NCI-H1105 (cell line): ENCODE measurements at places on chromosomes 2 and 18.

DNA sequence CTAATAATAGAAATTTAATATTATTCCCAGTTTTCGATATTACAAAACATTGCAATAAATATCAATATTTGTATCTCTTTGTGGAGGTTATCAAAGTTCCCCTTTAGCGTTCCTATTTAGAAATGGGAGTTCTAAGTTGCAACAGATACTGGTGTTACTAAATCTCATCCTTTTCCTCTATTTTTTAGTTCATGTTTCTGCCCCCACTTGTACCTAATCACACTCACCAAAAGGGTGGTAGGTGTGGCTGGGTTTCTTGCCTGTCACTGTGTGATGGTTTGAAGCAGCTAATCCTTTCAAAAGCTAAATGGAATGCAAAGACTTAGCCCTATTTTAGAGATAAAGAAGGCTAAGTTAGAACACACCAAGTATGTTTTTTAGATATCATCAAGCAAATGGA, 997.9 kb downstream of the TSN start:
- no peak for DNase-seq

DNA sequence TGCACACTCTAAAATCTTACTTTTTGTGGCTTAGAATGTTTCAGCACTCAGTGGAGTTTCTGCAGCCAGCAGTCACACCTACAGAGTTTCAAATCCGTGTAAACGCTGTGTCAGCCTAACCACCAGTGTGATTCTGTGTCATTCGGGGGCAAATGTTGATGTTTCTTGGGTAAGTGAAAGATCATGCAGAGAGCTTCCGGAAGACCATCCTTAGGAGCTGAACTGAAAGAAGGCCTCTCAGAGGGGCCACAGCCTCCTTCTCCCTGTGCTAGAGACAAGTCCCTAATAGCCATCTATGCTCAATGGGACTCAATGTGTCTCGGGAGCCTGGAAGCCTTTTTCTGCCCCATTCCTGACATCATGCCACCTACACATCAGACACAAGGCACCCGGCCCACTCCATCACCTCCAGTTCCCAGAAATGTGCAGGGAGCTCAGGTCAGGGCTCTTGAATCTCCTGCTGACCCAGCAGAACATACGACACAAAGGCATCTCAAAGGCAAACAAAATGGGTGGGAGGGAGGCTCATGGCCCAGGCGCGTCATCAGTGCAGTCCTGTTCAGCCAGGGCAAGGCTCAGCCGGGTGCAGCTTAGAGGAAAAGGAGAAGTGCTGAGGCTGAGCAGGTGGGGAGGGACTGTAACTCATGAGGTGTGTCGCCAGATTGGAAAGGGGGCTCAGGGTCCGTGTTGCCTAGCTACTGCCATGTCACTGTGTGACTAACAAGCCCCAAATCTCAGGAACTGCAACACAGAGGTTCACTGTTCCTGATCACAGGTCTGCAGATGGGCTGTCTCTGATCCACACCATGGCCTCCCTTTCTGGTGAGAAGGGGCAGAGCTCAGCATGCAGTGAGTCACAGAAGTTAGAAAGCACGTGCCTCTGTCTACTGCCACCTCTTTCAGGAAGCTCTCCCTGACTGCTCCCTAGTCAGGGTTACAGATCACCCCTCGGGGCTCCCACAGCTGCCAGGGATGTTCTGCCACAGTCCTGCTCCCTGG, 82.0 kb downstream of the SMAD7 start:
- no peak for DNase-seq

DNA sequence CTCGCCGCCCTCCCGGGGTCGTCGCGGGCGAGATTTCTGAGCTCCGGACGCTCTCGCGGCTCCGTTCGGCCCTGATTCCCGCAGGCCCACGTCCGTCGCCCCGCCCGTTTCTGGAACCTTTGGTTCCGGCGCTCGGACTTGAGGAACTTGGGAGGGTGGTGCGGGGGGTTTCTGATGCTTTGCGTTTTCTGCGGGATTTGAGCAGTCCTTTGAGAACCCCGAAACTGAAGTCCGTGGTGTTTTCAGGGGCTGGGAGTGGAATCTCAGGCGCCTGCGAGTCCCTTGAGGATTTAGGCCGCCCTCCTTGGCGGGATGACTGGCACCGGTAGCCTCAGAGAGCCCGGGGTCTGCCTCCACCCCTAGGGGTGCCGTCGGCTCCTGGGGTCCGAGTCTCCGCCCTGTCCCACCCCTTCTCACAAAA, 336 bp downstream of the THNSL2 start:
- no peak for DNase-seq

DNA sequence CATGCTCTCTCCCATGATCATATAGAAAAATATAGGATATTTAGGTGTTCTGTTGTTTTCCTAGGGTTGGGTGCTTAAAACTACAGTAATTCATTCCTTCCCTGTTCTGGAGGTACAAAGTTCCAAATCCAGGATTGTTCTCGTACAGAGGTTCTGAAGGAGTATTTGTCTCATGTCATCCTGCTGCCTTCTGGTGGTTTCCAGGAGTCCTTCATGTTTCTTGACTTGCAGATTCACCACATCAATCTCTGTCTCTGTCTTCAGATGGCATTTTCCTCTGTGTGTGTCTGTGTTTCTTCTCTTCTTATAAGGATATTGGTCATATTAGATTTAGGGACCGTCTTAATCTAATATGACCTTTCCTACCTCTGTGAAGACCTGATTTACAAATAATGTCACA, 397.9 kb downstream of the NYAP2 start:
- DNase-seq = no peak

GRCh38 chr2:60334610-60335009, 218.8 kb downstream of the BCL11A start:
- DNase-seq = no peak

- no peak for DNase-seq
Measured at GRCh38 chr2:118167026-118167425, 78.8 kb downstream of the INSIG2 start.

DNA sequence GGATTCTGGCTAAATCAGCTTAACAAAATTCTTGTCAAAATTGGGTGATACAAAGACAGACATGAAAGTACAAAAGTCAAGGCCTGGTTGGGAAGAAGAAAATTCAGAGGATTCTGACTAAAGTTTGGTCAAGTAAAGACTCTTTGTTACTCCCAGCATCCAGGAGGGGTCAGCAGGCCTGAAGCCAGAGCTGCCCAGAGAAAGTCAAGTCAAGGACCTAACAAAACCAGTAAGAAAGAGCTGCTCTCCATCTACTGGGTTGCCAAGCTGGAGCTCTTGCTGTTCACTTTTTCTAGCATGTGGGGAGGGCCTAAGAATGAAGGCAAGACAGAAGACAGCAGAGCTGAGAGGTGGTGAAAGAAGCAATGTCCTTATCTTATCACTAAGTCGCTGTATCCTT, 143.3 kb downstream of the C1D start:
- no peak for DNase-seq

DNA sequence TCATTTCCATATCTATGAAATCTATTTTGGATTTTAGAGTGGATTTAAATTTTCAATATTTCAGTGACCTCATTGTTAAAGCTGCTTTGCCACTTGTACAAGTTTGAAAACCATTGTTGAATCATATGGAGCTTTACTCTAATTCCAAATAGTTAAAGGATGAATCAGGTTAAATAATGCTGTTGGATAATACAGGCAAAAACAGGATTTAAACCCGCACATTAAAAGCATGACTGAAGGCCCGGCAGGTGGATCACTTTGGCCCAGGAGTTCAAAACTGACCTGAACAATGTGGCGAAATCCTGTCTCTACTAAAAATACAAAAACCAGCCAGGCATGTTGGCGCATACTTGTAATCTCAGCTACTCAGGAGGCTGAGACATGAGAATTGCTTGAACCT, 68.3 kb downstream of the RIF1 start:
- no peak for DNase-seq

DNA sequence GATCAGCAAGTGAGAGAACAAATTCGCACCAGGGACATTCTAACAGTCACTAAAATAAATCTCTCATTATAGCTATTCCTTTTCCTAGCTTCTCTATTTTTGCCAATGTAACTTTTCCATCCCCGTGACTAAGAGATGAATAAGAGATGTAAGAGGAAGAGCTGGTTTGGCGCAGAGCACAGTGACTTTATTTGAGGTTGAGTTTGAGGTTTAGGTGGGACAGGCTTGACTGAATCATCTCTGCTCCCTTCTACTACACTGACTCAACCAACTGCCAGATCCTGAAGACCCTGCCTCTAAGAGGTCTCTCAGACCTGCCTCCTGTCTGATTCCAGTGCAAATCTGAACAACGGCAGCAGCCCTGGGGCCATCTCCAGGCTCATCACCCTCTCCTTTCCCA, 28.0 kb downstream of the RFX8 start:
- no peak for DNase-seq

DNA sequence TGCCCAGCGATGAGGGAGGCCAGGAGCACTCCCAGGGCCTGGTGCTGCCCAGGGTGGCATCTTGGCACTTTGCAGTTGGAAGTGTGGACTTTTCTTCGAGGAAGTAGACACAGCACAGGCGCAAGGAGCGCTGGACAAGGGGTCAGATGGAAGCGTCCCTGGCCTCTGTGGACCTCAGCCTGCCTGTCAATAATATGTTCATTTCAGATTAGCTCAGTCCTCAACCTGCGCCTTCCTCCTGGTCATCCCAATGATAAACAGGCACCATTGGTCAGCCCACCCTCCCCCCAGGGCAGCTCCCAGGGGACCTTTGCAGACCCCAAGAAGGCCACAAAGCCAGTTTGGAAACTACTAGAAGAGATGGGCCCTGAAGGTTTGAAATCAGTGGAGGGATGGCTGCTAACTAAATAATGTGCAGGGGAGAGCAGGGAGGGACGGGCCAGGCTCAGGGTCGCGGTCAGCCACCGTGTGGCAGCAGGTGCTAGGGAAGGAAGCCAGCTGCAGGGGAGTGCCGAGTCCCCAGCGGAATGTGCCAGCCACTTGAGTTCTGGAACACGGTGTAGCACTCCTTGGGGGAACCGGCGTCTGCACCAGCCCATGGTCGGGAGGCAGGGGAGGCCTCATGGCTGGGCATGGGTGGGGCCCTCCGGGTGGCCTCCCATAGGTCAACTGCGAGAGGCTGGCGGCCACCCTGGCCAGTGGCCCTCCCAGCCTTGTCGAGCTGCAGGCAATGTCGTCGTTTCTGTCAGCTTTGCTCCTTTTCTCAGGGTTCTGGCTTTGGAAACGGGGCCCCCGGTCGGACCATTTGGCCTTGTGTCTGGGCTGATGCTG, 59.9 kb downstream of the ADI1 start:
- DNase-seq = no peak
